Urinary bladder (tissue), 4 donors: ENCODE measurements at places on chromosomes 4 and X. TPM values are rescaled to one million over a fixed set of nuclear protein-coding genes. Genes with fewer than 3 reads are reported as not detected.

- DNase-seq: no peak
These were observed 31.3 kb upstream of the GNRHR start for GRCh38 chr4:67785528-67785927.

DNA sequence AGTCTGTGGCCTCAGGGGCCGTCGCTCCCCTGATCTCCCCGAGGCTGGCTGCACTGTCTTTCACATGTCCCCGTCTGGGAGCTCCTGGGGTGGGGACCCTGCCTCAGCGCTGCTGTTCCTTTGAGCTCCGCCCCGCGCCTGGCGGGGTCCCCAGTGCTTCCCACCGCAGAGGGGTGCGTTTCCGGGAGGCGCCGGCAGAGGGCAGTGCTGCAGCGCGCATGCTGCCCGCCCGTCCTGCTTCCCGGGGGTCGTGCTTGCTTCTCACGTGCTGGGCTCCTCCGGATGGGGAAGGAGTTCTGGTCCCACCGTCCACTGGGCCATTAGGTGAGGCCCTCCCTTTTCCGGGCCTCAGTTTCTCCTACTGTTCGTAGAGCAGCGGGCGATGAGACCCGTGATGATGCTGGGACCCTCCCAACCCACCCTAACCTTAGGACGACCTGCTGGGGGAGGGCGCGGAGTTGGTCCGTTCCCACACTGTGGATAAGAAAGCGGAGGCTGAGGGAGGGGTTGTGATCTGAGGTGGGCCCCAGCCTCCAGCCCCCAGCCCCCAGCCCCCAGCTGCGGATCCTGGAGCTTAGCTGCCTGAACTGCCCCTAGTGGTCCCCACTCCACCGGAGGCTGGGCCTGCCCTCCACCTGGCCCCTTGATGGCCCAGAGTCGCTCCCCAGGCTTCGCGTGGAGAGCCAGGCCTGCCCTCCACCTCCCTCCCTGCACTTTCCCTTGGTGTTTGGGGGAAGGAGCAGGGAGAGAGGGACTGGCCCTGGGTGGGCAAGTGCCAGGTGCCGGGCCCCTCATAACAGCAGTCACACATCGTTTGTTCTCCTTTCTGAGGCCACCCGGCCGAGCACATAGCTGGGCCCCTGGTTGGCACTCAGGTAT is 15.3 kb downstream of the CPZ start:
- no peak for DNase-seq

DNA sequence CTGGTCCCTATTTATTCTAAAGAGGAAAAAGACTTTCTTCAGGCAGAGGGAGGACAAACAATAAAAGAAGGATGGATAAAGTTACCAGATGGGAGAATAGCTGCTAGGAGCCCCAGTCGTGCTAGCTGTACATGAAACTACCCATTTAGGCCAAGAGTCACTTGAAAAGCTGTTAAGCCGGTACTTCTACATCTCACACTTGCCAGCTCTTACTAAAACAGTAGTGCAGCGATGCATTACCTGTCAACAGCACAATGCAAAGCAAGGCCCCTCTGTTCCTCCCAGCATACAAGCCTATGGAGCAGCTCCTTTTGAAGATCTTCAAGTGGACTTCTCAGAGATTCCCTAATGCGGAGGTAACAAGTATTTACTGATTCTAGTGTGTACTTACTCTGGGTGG is 1138.8 kb downstream of the ARAP2 start:
- peak; percentile 11 for DNase-seq

- DNase-seq: no peak
These were observed 6.8 kb downstream of the MSX1 start for GRCh38 chr4:4866124-4866865.

- peak; percentile 59 for DNase-seq
These were observed 111.6 kb downstream of the DHX15 start for GRCh38 chr4:24472514-24473308.

DNA sequence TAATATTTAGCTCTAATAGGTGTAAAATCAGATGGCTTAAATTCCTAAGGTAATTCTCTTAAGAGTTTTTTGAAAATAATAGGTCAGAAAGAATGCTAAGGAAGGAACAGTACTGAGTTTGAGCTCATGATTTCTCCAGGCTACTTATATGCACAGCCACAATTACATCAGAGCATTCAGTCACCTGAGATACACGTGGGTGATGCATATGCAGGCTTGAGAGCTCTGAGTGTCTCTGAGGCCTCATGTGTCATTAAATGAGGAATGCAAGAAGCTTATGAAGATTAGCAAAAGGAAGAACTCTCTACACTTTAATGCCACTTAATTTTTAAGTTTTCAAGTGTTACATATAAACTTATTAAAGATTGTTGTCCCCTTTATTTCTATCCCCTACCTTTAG is 124.0 kb upstream of the STIM2 start:
- no peak for DNase-seq

DNA sequence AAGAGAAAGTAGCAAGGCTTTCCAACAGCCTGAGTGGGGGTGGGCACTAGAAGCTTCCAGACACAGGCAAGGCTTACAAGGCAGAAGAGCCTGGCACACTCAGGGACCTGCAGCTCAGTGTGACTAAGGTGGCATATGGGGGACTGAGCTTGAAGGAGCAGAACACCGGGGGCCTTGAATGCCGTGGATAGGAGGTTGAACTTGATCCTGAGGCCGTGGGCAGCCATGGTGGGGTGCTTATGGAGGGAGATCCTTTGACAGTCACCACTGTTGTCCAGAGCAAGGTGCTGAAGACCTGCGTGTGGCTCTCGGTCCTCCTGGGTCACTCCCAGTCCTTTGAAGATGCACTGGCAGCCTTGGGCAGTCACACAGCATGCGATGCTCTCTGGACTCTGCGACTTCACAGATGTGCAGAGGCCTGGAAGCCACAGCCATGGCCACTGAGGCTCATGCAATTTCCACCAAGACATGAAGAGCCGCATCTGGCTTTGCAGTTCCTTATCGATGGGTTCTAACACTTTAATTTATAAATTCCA is 18.3 kb downstream of the C4orf50 start:
- DNase-seq: no peak

GRCh38 chrX:103360092-103360491 is 3.8 kb downstream of the TCEAL9 start:
- DNase-seq: no peak

GRCh38 chr4:72567036-72567435 is 2.0 kb downstream of the ADAMTS3 start:
- DNase-seq: no peak

- DNase-seq: no peak
These were observed 108.4 kb downstream of the AFF1 start for GRCh38 chr4:87042986-87043820.

DNA sequence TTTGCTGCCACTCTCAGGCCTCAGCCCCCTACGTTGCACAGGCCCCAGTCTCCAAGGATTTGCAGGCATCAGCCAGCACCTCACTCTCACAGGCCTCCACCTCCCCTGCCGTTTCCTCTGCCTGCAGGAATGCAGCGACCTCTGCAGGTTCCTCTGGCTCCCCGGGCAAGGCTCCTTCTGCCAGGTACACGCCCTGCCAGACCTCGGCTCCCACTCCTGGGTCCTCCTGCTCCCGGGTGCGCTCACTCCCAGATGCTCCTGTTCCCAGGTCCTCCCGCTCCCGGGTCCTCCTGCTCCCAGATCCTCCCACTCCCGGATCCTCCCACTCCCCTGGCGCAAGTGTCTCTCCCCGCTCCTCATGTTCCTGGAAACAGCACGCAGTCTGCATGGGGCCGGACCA is 144.4 kb upstream of the RADX start:
- no peak for DNase-seq

- no peak for DNase-seq
These were observed 638.5 kb upstream of the FAM241A start for GRCh38 chr4:111506706-111507105.

GRCh38 chrX:114582264-114582632 is 1.6 kb upstream of the HTR2C start:
- no peak for DNase-seq

- DNase-seq: no peak
These were observed 11.3 kb upstream of the LIMCH1 start for GRCh38 chr4:41526628-41527027.

GRCh38 chrX:53729751-53730150 is 43.2 kb upstream of the HUWE1 start:
- DNase-seq: no peak

GRCh38 chr4:128803783-128804182 is 5.7 kb upstream of the JADE1 start:
- DNase-seq: no peak

DNA sequence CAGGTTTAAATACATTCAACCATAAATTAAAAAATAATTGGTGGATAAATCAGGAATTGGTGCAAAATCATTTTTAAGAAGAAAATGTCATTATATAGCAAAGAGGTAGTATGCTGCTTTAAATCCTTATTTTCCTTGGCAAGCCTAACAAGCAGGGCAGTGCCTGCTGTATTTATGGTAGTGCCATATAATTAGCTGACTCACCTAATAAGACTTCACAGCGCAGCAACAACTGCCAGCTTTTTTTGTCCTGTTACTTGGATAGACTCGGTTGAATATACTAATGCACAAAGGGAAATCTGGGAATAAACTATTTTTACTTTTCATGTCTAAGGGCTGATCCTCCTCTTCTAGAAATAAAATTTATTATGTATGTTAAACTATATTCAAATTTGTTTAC is 99.1 kb downstream of the SNCA start:
- DNase-seq: no peak

DNA sequence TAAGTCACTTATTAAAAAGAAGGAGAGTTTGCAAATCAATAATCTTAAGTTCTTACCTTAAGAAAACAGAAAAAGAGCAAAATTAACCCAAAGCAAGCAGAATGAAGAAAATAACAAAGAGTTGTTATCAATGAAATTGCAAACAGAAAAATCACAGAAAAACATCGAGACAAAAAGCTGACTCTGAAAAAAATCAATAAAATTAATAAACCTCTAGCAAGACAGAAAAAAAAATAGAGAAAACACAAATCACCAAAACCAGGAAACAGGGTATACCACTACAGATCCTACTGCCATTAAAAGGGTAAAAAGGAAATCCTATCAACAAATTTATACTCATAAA is 17.3 kb upstream of the RBM41 start:
- DNase-seq: no peak

GRCh38 chrX:9638871-9639270 is 126.8 kb downstream of the GPR143 start:
- no peak for DNase-seq

DNA sequence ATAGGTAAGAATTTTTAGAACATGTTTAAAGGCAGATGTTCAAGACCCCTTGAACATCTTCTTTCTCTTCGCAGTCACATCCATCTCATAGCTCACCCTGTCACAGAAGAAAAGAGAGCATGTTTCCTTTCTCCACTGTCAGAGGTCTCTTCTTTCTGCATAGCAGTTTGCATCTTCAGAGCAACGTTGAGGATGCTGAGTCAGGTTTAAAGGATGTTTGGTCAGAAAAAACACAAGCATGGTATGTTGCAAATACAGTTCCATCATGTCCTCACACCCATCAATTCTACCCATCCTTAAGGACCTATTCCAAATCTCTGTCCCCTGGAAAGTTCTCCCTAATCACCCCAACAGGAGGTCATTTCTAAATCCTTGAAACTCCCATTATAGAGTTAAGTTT is 84.8 kb downstream of the STOX2 start:
- DNase-seq: no peak

- no peak for DNase-seq
These were observed 107.5 kb upstream of the ACSL4 start for GRCh38 chrX:109840585-109840984.

DNA sequence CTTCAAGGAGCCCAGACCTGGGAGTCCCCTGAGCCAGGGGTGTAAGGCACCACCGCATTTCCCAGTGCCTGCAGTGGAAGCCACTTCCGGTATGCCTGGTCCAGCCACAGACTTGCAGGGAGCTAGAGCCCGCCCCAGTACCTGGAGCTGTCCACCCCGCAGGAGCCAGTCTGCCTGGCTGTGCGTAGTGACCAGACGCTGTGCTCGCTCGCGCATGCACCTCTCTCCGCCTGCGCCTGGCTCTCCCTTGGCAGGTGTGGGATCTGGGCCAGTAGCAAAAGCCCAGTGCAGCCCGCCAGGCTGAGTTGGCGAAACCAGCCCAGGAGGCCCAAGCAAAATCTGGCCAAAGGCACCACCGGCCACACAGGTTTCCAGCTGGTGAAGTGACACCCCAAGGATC is 973.7 kb upstream of the AGA start:
- no peak for DNase-seq

DNA sequence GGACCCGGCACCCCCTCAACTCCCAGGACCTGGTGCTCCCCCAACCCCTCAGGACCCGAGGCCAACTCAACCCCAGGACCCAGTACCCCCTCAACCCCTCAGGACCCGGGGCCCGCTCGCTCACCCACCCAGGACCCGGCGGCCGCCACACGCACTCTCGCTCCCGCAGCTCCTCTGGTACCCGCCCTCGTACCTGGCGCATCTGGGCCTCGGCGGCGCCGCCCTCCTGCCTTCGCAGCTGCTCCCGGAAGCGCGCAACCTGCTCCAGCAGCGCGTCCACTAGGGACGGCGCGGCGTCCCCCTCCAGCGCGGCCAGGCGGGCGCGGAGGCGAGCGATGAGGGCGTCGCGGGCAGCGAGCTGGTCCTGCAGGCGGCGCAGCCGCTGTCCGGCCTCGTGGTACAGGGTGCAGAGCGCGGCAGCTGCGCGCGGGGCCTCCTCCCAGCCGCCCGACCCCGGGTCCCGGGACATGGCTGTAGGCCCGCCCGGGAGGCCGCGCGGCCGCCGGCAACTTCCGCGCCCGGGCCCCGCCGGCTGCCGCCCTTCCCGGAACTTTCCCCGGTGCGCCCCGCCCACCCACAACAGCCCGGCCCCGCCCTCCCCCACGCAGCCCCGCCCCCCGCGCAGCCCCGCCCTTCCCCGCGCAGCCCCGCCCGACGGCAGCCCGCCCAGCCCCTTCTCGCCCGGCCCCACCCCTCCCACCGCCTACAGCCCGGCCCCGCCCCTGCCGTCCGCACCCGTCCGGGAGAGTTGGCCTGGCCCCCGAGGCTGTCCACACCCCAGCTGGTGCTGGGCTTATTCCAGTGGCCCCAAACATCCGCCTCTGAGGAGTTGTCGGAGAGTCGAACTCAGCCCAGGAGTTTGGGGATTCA is at the start of gene TNIP2:
TSS of gene TNIP2 (minus strand) at position 516 of the 870 bp plus-strand sequence. CDS start at position 469, 47 bp downstream.
- no peak for DNase-seq

GRCh38 chrX:123263747-123264146 is 79.7 kb downstream of the GRIA3 start:
- DNase-seq: no peak

- DNase-seq: no peak
These were observed 40.4 kb upstream of the PDLIM5 start for GRCh38 chr4:94411296-94411695.

Gene ZMAT1
- total RNA-seq: 7.2 TPM

Gene TREX2
- total RNA-seq: 0.21 TPM

Gene GPC3
- total RNA-seq: 192 TPM

Gene ARSJ
- total RNA-seq: 20.6 TPM

Gene NPY1R
- 5.1 TPM for total RNA-seq

Gene KLB
- total RNA-seq: 0.16 TPM

Gene STAP1
- 0.63 TPM for total RNA-seq

Gene GPR50
- total RNA-seq: 0.26 TPM

Gene MORF4L2
- 347 TPM for total RNA-seq

Gene PLP1
- 68.2 TPM for total RNA-seq

Gene TMEM154
- 17.2 TPM for total RNA-seq

Gene COL4A6
- 39.0 TPM for total RNA-seq

Gene KCND1
- total RNA-seq: 2.4 TPM

Gene PDGFC
- total RNA-seq: 73.5 TPM
